Panc1 (cell line): ENCODE measurements at places on chromosomes 12 and 14. TPM values are rescaled to one million over a fixed set of nuclear protein-coding genes. Genes with fewer than 3 reads are reported as not detected.

TTC7B gene
- total RNA-seq: 40.9 TPM

DNA sequence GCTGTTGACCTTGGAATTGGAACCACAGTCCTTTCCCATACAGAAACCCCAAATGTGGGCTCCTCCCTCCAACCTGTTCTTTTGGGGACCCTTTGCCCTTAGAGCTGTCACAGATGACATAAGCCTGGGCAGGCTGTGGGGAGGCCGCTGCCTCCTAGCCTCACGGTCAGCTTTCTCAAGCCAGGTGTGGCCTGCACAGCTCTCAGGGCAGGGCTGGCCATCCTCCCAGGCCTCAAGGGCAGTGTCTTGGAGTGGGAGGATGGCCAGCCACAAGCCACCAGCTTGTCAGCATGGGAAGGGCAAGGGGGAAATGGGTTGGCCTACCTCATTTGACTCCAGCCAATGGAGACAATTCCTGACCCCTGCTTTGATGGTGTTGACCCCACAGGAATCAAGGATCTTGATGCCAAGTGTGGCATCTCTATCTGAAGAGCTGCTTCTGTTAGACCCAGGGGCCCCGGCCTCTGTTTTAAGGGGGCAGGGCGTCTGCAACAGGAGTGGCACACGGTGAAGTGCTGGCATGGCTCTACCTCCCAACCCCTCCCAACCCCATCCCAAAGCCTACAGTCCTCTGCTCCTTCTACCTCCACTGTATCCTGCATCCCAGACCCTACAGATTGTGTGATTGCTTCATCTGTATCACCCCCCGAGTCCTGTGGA lies 11.5 kb downstream of the CBLN3 start:
- DNase-seq: no peak

DNA sequence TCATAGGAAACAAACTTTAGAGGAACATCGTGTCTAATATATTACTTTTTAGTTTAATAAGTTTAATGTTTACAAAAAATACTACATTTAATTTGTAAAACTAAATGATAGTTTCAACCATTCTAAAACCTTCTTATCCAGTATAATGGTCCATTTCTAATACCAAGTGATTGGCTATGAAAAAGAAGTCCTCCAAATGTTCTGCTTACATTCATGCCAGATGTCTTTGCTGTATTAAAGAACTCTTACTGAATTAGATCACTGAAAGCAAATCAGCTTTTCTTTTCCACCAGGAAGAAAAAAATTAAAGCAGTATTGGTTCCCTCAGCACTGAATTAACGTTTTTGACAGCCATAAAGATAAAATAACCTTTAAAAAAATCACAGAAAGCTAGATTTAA lies 3.7 kb downstream of the NOVA1 start:
- DNase-seq: no peak

GRCh38 chr14:69152181-69152901 lies 578 bp downstream of the DCAF5 start:
- no peak for DNase-seq

GRCh38 chr12:22626406-22626805 lies 1.4 kb downstream of the ETNK1 start:
- no peak for DNase-seq
